ENCODE measurements at places on chromosomes 1 and 21.

DNA sequence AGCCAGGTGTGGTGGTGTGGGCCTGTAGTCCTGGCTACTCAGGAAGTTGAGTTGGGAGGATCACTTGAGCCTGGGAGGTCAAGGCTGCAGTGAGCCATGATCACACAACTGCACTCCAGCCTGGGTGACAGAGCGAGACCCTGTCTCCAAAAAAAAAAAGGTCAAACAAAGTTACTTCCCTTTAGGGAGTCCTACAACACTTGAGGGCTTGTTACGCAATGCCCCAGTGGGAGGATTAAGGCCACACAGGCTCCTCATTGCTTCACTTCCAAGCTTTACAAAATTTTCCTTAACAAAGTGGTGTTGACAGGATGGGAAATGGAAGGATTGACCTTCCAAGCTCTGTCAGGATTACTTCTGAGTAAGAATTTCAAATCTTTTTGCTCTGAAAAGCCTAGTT, 6.2 kb upstream of the EXTL1 start:
- DNase-seq = no peak

DNA sequence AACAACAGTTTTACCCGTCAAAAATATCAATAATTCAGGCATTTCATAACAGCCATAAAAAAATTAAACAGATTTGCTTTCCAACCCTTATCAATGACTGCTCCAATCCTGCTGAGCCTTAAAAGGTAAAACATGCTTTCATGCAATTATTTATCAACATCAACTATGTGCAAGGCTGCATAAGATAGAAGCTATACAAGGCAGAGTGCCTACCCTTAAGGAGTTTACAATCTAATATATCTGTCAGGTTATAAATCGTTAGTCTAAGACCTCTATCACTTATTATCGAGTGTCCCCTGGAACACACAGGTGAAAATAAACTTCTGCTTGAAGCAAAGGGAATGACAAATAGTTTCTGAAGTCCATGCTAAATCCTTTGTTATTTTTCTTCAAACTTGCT, 1.8 kb downstream of the ERRFI1 start:
- DNase-seq = no peak

GRCh38 chr1:63593886-63594605, 835 bp downstream of the PGM1 start:
- DNase-seq = no peak

GRCh38 chr1:164440232-164440631, 118.8 kb upstream of the PBX1 start:
- no peak for DNase-seq

- DNase-seq = peak; percentile 54
Measured at GRCh38 chr1:43711524-43712386, 4.4 kb downstream of the ST3GAL3 start.

- DNase-seq = no peak
Measured at GRCh38 chr21:22885614-22886013, 1887.4 kb downstream of the NCAM2 start.

DNA sequence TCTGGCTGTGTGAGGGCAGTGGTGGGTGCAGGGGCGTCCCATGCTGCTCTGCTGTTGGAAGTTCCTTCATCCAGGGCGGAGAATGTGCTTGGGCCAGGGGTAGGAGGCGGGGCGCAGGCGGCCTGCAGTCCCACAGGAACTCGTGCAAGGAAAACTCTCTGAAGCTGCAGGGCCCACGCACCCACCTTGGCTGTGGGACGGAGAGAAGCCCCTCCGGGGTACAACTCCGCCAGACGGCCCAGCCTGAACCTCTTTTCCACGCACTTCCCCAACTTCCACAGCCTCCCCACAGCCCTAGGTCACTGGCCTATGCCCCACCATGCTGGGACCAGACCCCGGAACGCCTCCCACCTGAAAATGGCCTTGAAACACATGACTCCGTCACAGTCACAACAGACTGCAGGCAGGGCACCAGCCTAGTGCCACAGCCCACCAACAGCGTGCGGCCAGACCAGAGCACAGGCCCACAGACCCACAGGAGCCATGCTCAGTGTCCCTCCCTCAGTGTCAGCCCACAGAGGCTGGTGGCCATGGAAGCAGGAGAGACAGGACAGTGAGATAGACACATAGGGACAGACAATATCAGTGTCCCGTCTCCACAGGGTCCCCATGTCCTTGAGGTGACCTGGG, 47.8 kb downstream of the WNT9A start:
- DNase-seq = no peak

DNA sequence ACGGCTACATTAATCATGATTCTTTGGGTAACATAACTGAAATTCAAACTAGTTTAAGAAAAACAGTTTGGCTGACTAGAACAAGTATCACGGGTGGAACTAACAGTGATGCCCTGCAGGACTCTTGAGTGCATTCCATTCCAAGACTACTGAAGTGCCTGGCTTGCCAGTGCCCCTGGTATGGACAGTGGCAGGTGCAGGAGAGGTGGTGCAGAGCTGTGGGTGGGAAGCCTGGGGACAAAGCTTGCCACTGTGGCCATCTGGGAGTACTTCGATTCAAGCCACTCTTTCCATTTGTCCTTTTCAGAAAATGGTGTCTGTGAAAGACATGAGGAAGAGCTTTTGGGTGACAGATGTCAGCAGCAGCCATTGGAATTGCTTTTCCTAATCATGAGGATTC, 166.5 kb downstream of the RRAGC start:
- no peak for DNase-seq

DNA sequence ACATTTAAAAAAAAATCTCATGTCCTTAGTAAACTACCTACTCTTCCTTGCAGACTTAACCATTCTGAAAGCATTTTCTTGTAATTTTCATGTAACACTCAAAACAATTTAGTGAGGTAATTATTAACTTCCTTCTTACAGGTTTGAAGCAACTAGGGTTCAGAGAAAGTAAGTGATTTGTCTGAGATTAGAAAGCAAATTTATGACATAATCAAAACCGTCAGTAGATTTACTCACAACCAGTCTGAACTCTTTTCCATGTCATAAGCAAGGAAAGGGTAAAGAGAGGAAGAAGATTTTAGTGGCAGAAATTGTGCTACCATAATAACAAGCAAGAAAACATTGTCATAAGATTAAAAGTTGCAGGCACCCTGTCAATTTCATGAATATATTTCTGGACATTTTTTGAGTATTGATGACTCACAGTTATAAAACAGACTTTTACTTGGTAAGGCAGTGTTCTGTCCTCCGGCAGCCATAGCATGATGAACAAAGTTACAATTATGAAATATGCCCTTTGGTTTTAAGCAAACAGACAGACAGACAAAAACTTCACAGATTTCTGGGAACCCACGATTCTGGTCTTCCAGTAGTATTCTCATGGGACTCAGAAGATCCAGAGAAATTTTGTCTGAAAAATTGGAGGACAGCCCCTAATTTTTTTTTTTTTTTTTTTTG, 707.2 kb downstream of the RWDD3 start:
- no peak for DNase-seq

GRCh38 chr1:157519451-157519850, 32.9 kb downstream of the FCRL5 start:
- no peak for DNase-seq

DNA sequence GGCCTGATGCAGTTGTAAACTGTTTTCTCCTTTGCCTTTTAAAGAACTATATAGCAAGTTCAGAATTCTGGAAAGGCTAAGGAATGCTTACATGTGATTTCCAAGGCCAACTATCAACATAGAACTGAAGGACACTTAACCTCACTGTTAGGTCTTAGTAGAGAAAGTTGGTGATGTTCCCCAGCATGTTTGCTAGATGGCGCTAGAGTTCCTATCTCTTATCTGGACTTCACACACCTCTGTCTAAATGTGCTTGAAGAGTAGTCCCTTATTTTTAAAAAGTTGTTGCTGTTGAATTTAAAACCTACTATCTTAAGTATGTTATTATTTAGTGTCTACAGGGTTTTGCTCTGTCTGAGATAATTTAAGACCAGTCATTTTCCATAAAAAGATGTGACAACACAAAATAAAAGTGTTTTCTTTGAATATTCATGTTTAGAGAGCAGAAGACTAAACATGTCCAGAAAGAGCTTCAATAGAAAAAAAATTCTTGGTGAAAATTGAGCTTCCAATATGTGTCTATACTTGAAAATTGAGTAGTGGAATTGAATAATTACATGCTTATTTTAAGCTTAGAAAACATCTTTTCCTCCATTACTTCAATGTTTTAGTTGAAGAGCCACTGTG, 237.3 kb downstream of the S1PR1 start:
- DNase-seq = no peak

DNA sequence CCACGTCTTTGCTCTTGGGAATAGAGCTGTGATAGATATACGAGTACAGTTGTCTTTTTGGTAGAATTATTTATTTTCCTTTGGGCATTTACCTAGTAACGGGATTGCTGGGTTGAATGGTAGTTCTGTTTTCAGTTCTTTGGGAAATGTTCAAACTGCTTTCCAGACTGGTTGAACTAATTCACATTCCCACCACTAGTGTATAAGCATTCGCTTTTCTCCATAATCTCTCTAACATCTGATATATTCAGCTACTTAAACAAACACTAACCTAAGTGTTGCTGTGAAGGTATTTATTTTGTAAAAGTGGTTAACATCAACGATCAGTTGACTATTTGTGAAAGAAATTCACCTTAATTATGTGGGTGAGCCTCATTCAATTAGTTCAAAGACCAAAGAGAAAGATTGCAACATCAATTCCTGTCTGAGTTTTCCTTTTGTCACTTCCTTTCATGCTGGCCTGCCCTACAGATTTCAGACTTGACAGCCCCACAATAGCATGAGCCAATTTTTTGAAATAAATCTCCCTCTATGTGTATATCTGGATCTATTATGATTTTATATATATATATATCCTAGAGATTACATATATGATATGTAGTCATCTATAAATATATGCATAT, 26.7 kb upstream of the DUSP10 start:
- no peak for DNase-seq

DNA sequence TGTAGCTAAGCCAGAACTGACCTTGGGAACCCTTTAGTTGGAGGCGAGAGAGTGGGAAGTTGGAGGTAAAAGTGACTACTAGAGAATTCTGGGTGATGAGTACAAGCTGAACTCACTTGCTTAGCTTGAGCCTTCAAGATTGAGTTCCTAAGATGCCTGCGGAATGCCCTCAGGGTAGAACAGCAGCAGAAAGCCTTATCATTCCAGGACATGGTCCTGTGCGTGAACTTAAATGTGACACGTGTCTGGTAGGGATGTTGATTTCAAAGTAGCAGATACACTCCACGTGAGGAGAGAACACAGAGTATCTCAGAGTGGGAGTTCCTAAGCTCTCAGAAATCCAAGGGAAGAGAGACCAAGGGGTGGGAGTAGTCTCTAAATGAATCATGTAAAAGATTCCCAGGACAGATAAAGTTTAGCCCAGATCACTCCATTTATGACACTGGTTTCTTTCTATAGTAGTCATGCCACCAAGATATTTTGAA, 60.1 kb downstream of the KCNK1 start:
- DNase-seq = no peak

- no peak for DNase-seq
Measured at GRCh38 chr21:26961698-26962097, 5.2 kb downstream of the ADAMTS5 start.

DNA sequence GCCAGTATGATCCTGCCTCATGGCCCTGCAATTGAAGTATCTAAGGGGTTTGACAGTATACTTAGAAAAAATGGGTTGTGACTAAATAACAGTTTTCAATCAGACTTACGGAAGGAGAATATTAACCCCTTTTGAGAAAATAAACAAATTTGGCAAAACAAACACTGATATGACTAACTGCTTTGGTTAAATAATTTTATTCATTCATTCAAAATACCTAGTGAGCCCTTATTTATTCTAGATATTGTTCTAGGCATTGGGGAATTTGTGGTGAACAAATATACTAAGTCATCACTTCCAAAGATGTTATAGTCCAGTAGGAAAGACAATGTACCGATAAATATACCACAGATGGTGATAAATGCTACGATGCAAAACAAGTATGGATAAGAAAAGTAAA, 358.7 kb downstream of the TGFB2 start:
- no peak for DNase-seq

DNA sequence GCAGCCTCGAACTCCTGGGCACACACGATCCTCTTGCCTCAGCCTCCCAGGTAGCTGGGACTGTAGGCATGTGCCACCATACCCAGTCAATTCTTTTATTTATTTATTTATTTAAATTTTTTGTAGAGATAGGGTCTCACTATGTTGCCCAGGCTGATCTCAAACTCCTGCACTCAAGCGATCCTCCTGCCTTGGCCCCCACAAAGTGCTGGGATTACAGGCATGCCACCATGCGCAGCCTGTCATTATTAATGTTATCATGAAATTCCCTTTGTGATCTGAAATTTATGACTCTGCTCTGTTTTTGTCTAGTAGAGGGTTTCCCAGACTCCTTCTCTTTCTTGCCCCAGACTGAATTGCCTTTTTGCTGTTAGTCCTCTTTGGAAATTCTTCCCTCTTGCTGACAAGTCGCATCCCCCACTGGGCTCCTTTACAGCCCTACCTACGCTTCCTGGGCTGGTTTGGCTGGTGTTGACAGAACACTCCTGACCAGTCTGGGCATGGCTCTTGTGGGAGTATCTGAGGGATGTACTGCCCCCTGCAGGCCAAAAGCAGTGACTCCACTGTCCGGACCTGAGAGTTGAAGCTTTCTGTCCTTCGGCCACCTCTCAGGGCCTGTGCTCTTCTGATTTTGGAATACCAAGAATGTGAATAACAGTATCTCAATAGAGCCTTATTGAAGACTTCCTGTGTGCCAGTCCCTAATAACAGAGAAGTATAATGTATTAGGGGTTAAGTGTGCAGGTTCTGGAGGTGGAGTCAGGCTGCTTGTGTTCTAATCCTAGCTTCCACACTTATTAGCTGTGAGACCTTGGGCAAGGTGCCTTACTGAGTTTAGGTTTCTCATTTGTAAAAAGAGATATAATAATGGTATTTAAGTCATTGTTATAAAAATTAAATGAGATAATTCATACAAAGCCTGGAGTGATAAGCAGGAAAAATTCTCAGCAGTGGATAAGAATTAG, 28.2 kb downstream of the TCEANC2 start:
- DNase-seq = peak; percentile 23

DNA sequence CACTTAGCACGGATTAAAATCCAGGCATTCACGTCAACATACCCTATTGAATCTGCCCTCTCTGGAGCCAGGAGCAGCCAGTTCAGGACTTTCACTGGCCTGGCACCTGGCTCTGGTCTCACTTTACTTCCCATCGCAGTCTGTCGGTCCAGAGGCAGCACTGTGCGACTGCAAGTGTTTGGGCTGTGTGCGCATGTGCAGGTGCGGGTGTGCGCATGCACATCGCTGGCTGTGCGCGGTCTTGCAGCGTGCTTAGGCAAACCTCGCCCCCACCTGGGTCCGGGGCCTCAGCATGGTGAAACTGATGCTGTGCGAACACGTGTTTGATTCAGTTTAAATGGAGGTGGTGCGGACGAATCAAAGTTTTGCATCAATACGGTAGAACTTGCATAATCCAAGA, 38.0 kb downstream of the ATF3 start:
- DNase-seq = no peak

GRCh38 chr21:31629972-31630711, 29.4 kb upstream of the SOD1 start:
- DNase-seq = peak; percentile 73

DNA sequence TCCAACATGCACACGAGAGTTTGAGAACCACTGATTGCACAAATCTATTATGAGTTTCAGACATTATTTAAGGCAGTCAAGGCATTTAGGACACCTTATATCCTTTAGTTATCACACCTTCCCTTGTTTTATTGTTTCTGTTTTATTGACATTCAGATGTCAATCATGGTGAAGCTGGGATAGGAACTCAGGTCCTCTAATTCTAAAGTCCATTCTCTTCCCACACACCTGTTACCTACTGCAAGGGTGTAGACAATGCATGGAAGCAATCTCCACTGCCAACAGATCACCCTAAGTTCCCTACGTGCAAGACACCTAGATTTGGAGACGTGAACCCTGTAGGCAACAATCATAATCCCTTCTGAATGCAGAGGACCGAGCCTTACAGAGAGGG, 2.6 kb downstream of the IGSF3 start:
- DNase-seq = no peak
